ENCODE measurements at places on chromosomes 4 and X.

DNA sequence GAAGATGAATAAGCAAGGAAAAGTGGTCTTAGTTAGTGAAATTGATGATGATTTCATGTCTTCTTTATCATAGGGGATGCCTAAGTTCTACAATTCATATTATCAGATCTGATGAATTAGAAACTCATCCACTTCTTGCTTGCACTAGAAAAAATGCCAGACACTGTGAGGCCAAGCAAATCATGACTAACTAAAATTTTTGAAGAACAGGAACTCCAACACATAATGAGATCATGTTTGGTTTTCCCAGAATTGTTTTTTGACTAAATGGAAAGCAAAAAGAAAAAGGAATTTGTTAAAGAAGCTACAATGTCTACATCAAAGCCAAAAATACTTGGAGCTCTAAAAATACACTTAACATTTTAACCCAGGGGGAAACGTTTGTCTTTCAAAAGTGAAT is 120.4 kb downstream of the ARSF start:
- no peak for DNase-seq

GRCh38 chr4:114386637-114387233 is 211.9 kb upstream of the UGT8 start:
- no peak for DNase-seq

DNA sequence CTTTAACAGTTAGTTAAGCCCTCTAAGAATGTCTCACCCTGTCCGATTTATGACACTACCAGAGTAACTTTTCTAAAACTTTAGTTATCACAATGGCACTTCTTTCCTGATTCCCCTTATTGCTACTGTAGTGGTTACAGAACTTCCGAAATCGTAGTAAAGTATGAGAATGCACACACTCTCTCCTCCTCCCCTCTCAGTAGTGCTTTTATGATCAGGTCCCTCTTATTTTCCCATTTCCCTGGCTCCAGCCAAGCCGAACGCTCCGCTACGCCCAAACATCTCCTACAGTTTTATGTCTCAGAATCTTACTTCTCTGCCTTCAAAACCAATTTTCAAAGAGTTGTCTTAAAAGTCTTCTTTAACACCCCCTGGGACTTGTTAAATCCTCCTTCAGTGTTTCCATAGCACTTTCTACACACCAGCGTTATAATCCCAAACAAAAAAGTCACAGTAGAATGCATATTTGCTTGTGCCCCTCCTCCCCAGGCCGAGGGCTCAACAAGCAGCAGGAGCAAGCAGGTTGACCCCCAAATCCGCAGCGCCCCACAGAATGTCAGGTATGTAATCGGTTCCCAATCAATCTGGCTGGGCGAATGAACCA is 671 bp downstream of the HPF1 start:
- DNase-seq: no peak

DNA sequence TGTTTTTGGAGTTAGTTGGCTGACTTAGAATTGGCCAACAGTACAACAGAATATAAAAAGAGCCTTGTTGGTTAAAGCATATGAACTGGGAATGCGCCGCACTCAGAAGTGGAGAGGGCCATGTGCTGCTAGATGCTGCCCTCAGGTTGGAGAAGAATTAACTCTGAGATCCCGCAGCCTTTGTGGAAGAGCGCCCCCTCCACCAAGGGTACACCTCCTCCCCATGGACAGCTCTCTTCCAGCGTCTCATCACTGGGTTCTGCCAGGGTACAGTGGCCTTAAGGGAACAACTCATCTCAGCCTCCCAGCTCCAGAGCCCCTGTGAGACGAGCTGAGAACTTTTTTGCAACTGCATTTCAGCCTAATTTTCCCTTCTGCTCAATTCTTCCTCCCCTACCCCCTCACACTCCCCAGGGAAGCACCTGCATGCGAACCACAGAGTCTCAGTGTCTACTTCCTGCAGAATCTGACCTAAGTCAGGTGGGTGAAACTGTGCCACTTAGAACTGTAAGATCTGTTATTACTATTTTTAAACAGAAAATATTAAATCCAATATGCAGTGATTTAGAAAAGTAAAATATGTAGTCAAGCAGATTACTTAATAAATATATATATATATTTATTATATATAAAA is 380.6 kb downstream of the RAB28 start:
- no peak for DNase-seq

- no peak for DNase-seq
These were observed 109.3 kb upstream of the KLHL13 start for GRCh38 chrX:118225711-118226428.

- no peak for DNase-seq
These were observed 35.0 kb upstream of the CCKAR start for GRCh38 chr4:26525136-26525770.

GRCh38 chr4:3469386-3470243 is 6.5 kb downstream of the DOK7 start:
- DNase-seq: no peak

GRCh38 chr4:188046657-188047056 is 51.1 kb downstream of the ZFP42 start:
- no peak for DNase-seq

DNA sequence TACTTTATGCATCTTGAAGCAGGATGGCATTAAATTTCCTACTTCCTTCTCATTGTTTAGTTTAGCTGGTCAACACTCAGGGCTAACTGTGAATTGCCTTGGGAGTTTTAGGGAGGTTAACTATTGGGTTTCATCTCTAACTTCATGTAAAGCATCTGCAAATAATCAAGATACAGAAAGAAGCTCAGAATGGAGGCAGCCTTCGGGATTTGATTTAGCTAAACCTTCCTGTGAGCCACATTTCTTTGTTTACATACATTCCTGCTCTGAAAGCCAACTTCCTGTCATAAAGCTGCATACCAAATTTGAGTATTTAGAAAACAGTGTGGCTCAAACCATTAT is 131.7 kb upstream of the PCDH18 start:
- DNase-seq: no peak

DNA sequence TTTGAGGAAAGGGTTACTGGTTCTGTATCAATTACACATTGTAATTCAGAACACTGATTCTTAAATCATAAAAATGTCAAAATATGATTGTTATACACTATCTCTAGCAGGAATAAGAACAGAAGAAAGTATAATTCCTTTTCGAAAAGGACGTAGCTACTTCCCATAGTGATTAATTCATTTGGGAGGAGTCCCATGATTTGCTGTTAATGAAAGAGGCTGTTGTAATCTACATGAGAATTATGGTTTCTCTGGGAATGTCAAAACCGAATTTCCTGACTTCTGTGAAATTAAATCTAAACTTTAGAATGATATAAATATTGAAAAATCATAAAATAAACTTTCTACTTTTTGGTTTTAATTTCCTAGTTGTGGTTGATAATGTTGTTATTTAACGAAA is 191.1 kb upstream of the ETNPPL start:
- no peak for DNase-seq

GRCh38 chrX:17521871-17522693 is 147.1 kb downstream of the NHS start:
- no peak for DNase-seq

GRCh38 chrX:36963069-36963808 is 44.9 kb upstream of the FAM47C start:
- DNase-seq: no peak

- DNase-seq: no peak
These were observed 38.6 kb downstream of the PJA1 start for GRCh38 chrX:69126642-69127041.

- DNase-seq: no peak
These were observed 18.6 kb downstream of the MEPE start for GRCh38 chr4:87851332-87851731.

GRCh38 chr4:38084877-38085711 is 124.9 kb downstream of the PTTG2 start:
- no peak for DNase-seq

GRCh38 chrX:97310373-97310772 is 426.7 kb downstream of the RPA4 start:
- no peak for DNase-seq

- DNase-seq: no peak
These were observed 41.8 kb downstream of the INTS12 start for GRCh38 chr4:105666693-105667092.

DNA sequence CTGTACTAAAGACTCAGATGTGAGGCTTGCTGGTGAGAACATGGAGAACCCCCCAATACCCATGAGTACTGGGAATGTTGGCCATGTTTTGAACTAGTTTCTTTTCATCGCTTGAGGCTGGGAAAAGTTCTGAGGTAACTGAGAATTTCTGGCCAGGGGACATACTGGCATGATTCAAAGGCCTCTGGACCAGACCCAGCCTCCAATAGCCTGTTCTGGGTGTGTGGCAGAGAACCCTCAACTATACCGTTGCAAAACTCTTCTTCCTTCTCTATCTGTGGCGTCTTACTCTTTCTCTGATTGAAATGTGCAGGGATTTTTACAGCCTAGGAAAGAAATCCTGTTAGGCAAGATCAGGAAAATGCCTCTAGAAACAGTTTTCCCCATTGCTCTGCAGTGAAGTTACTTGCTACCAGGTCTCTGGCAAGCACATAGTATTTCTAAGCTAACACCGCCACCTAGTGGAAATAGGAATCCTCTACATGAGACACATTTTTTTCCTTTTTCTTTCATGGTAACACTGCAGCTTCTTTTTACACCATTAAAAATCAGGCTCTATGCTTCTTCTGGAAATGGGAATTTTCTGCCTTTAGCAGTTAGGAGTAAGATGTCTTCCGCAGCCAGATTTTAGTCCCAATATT is 170.7 kb upstream of the ZCCHC13 start:
- no peak for DNase-seq

DNA sequence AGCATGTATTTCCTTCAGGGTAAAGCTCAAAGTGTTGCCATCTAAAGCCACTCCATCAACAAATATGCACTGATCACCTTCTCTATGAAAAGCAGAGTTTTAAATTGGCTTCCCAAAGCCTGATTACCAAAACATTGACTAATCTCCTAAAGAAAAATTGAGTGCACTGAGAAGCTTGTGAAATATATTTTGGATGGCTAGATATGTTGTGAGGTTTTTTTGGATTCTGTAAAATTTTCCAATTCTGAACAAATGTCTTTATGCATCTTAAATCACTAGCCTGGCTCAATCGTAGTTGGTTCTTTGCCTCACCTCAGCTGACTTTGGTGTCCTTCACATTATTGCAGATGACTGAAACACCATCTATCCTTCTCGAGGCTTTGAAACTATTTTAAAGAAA is 14.9 kb upstream of the EXOSC9 start:
- no peak for DNase-seq

DNA sequence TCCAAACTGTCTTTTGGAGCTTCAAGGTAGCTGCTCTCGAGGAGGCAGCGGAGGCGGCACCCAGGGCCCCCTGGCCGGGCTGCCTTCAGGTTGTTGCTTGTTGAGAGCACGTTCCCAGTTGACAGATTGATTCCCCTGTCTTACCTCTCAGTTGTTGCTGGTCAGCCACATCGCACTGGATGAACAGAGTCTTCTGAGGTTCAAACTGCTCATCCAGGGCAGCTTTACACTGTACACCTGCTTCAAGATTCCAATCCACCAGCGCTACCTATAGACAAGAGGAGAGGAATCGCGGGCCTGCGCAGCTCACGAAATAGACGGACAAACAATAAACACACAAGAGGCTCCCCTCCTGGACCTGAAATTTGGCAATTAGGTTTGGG is 497 bp downstream of the HPGD start:
- no peak for DNase-seq

GRCh38 chrX:154486052-154486395 is 391 bp downstream of the UBL4A start:
- DNase-seq: peak; percentile 60

DNA sequence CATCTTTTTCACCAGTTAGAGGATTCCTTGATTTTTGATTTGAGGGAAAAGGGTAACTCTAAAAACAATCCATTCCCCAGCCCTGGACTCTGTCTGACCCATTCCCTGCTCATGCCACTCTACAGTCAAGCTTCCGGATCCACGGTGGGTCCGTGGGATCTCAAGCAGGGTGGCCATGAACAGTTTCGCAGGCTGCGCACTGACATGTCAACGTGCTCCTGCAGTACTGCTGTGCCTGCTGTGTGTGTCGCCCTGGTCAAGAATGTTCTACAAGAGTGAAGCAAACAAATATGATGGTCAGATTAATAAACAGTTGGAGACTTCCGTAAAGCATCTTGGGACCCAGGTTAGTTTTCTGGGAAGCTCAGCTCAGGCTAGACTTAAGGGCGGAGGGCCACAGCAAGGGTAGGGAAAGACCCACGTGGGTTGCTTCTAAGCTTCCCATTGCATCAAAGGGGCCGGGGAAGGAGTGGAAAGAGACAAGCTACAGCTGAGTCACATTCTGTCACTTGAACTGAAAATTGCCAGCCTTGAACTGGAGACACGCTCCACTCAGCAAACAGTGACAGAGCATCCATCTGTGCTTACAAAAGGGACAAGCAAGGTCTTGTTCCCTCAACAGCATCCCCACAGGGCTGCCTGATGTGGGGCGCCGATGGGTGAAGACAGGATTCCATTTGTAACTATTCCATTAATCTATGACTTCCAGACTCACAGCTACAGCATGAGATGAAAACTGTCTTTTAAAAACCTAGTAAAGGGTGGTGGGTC is 81.8 kb downstream of the MTMR1 start:
- DNase-seq: no peak

DNA sequence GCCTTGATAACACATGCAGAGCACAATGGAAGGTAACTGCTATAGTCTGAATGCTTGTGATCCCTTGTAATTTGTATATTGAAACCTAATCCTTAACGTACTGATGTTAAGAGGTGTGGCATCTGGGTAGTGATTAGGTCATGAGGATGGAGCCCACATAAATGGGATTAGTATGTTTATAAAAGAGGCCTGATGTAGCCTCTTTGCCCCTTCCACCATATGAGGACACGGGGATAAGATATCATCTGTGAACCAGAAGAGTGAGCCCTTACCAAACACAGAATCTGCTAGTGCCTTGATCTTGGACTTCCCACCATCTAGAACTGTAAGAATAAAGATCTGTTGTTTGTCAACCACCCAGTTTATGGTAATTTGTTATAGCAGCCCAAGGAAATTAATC is 1074.2 kb upstream of the INTU start:
- DNase-seq: no peak

- DNase-seq: no peak
These were observed 9.8 kb upstream of the ACOT9 start for GRCh38 chrX:23752740-23753415.

DNA sequence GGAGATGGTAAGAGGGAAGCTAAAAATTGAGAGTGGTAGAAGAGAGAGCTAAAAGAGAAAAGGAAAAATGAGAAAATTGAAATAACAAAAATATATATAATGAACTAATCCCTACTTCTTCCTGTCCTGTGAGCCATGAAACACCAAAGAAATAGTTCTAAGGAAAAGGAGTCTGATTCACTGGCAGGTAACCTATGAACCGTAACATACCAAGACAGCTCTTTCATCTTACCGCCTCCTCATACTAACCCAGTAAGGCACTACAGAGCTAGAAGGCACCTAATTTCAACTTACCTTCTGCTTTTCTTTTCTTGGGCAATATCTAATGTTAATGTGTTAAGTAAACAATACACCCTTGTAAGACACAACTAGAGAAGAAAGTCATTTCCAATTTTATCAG is 297.7 kb upstream of the DIAPH2 start:
- no peak for DNase-seq

GRCh38 chr4:109041463-109042360 is 260.7 kb downstream of the COL25A1 start:
- no peak for DNase-seq
